ENCODE measurements at places on chromosomes 7 and 10.

DNA sequence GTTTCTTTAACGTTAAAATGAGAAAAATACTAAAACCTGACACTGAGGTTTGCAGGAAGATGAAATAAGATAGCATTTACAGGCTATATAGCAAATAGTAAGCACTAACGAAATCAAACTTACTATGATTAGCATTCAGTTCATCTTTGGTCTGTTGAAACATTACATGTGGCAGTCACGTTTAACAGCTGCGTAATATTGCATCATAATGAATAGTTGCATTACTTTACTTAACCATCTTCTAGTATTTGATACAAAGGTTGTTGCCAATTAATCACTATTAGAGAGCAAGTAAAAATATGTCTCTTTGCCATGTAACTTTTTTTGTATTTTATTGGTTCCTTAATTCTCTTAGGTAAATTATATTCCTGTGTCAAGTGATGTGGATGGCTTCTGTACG lies 131.8 kb upstream of the GHITM start:
- no peak for DNase-seq

GRCh38 chr7:233249-234035 lies 41.1 kb downstream of the FAM20C start:
- DNase-seq, result no peak

GRCh38 chr7:31054608-31055278 lies 2.6 kb downstream of the ADCYAP1R1 start:
- no peak for DNase-seq

DNA sequence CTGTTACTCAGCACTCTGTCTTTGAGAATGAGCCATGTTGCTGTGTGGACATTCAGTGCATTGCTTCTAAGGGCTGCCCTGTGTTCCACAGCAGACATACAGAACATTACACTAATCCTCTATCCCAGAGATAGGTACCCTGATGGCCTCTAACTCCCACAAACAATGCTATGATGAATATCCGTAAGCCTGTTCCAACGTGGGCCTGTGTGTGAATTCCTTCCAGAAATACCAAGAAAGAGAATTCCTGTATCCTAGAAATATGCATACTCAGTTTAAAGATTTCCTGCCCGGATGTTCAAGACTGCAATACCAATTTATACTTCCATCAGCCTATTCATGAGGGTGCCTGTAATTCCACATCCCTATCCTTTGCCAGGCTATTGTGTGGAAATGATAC lies 21.3 kb upstream of the ST8SIA6 start:
- no peak for DNase-seq

- no peak for DNase-seq
These were observed 88.3 kb downstream of the ZNF365 start for GRCh38 chr10:62462461-62462860.

- DNase-seq, result no peak
These were observed 24.0 kb downstream of the IL2RA start for GRCh38 chr10:6038071-6038631.

DNA sequence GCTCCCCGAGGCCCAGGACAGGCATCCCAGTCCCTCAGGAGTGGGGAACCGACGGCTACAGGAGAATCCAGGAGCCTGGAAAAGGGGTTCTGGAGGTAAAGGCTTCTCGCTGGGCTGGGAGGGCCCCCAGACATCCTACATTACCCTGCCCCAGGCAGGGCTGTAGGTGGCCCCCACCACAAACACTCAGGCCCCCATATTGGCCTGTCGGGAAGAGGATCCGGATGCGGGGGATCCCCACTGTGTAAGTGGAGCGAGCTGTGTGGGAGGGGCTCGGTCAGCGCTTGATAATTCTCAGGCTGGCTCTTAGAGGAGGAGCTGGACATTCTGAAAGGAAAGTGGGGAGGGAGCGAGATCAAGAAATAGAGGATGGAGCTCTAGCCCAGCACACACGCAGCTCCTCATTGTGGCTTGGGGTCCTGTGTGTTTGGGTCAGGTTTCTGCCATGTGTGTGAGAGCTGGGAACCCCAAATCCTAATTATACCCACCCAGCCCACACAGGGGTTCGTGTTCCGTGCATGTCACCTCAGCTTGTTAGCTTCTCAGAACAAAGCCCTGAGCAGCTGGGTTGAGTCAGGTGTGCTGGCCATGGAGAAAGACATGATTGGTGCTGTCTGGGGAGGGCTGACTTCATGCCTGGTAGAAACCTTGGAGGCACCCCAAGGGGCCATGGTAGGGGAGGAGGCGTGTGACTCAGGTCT lies 49.4 kb downstream of the ZNF467 start:
- DNase-seq, result peak; percentile 43

DNA sequence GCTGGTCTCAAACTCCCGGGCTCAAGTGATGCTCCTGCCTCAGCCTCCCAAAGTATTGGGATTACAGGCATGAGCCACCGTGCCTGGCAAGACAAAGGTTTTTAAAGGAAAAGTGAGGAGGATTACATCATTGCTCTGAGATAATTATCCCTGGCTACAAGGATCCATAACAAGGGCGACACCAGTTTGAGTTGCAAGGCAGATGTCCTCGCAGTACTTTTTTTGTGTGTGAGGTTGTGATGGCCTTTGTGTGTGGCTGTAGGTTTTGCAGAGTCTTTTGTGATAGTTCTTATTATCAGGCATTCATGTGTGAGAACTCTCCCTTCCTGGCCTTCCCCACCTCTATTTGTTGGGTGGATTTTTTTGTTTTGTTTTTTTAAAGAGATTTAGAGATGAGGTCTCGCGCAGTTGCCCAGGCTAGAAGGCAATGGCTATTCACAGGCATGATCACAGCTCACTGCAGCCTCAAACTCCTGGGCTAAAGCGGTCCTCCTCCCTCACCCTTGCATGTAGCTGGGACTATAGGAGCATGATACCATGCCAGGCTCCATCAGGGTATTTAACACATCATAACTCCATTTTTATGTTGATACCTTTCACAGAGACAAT lies 10.0 kb downstream of the BTBD16 start:
- DNase-seq, result no peak

DNA sequence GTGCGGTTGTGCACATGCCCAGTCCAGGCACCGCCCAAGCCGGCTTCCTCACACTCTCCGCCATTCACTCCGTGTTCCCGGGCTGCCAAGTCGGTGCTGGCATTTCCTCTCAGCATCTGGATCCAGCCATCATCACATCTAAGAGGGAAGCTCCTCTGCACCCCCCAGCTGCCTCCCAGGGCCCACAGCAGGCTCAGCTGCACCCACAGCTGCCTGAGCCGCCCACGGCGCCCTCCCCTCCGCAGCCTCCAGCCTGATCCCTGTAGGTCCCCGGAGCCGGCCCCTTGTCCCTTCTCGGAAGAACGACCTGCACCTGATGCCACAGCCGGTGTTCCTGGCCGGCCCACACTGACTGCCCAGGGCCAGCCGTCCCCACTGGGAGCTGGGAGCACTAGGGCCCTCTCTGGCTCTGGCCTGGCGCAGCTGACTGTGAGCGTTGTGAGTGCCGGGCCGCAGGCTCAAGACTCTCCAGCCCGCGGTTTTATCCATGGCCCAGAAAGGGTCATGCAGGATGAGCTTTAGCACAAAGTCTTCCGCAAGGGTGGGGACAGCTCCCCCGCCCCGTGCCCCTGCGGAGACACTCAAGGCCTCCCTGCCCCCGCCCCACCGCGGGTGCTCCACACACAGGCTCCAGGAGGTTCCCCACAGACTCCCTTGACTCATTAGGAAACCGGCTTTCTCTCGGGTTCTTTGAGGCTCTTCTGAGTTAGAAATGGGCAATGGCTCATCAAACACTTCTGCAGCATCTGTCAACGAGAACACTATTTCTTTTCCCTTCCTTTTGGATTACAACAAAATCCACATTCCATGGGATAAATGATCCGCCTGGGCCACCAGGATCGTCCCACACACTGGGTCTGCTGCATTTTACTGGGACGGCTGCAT lies 31.2 kb downstream of the CFAP46 start:
- peak; percentile 67 for DNase-seq

GRCh38 chr7:30184791-30185487 lies 50.2 kb downstream of the MTURN start:
- DNase-seq, result no peak

GRCh38 chr7:2065528-2065927 lies 167.2 kb downstream of the MAD1L1 start:
- DNase-seq, result no peak

DNA sequence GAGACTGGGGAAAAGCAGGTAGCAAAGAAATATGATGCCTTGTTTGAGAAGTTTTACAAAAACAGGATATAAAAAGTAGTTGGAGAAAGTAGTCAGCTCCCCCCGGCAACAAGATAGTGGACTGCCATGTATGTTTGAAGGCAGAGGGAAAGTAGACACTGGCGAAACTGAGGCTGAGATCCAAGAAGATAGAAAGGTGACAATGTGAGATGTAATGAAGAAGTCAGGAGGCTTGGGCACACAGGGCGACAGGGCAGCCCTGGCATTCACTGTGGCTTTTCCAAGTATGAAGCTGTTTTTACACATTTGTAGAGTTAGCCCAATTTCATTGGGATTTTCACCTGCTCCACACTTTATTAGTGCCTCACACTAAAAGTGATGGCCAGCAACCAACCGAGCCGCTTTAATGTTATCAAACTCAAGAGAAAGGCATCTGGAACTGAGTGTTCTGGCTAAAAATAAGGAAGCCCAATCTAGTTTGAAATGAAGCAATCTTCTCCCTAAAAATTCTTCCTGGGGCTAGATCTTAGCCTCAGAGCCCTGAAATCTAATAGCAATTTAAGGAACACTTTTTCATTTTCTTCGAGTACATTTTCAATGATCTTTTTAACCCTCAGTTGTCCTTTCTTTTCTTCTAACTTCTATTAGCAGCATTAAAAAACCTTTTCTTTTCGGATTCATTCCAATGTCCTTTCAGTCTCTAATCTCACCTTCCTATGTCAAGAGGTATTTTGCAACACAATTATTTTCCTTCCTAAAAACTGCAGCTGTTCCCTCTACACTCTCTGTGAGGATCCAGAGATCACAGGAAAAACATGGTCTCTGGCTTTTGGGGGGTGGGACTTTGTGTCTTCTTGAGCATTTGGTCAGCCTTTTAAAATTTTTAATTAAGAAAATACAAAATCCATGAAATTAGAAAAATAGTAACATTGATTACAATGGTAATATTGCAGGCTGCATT lies 108.0 kb downstream of the RNLS start:
- no peak for DNase-seq

DNA sequence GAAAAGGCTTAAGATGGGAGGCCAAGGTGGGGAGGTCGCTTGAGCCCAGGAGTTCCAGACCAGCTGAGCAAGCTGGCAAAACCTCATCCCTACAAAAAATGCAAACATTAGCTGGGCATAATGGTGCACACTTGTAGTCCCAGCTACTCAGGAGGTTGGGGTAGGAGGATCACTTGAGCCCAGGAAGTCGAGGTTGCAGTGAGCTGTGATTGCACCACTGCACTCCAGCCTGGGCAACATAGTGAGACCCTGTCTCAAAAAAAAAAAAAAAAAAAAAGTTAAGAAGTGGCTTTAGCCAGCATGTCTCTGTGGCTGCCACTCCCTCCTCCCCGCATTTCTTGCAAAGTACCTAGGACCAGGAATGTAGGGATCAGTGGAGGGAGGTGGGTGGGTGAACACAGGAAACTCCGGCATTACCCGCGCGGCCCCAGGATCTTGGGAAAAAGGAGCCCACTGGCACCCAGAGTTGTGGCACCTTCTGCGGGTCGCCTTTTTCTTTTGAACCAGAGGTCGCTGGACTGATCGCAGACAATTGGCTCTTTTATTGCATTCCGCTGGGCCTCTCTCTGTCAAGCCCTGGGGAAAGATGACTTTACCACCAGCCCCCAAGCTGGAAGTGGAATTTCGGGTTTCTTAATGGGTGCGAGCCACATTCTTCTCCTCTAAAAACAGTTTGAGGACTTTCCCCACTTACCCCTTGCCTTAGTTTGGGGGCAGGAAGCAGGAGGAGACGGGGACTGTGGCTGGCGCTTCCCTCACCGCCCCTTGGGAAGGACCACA lies 3.5 kb downstream of the VGF start:
- no peak for DNase-seq

GRCh38 chr10:109689785-109690184 lies 233.5 kb downstream of the XPNPEP1 start:
- DNase-seq, result no peak

- DNase-seq, result no peak
These were observed 212.1 kb downstream of the MLLT10 start for GRCh38 chr10:21746118-21746517.

DNA sequence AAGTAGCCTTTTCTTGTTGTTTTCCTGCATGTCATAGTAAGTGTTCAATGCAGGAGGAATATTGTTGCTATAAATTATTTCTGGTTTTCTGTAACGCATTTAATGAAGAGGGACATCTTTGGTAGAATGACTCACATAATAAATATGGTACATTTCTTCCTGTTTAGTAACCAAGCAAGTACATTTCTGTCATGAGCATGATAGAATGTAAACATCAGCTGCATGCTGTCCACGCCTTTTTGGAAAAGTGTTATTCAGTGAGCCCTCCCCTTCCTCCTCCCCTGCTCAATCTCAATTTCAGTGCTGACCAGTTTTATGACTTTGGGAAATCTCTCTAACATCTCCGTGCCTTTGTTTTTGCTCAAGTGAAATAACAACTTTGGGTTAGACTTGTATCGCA lies 664.0 kb downstream of the XPNPEP1 start:
- DNase-seq, result no peak

GRCh38 chr10:103727546-103727963 lies 127.8 kb downstream of the SH3PXD2A start:
- no peak for DNase-seq

DNA sequence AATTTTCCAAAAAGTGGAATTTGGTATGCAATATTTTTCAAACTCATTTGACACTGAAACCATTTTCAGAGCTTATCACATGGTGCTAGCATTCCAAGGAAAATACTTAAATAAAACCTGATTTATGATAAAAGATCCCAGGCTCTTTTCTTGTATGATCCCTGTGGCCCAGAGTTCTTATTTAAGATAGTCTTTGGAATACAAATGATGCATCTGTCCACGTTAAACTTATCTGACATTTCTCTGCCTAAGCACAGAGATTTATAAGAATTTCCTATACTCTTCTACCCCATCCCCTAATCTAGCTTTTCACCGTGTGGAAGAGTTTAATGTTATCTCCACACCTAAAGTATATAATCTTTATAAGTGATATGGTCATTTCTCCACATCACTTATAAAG lies 66.2 kb downstream of the AHR start:
- no peak for DNase-seq

DNA sequence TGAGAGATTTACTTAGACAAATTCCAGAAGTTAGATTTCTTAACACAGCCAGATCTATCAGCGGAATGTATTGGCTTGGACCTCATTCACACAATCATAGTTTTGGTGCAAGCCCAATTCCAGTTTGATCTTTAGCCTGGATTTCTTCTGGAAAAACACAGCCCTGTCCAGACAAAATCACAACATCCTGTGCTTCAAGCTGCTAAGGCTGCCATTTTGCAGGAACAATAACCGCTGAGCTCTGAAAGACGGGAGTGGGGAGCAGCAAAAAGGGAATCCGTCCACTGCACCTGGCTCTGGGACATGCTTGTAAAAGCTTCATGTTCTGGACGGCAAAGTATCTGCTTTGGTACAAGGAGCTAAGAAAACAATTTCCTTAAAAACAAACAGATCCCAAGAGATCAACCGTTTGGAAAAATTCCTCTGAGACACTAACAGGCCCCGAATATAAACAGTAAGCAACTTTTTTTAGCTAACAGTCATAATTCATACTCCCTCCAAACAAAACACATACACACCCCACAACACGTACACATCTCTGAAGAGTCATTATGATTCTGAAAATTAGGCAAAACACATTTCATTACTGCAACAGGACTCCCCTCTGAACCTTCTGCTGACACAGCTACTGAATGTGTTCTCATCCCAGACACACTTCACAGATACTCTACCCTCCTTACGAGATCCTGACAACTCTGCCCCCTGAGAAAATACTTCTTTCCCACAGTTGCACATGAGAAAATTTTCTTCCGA lies 32.4 kb downstream of the ITIH5 start:
- DNase-seq, result no peak

Data from spleen (tissue), 13 donors.